ENCODE measurements at places on chromosomes 5 and 9.

GRCh38 chr5:32190095-32190494 is 16.0 kb upstream of the GOLPH3 start:
- DNase-seq, result peak; percentile 45

DNA sequence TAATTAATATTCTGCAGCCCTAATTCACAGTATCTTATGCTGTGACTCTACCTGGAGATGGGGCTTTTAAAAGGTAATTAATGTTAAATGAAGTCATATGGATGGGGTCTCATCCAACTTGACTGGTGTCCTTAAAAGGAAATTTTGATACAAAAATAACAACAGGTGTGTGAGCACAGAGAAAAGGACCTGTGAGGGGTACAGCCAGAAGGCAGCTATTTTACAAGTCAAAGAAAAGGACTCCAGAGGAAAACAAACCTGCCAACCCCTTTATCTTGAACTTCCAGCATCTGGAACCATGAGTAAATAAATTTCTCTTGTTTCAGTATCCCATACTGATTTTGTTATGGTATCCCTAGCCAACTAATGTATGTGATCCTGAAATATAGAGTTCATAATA is 250.3 kb downstream of the TMEM232 start:
- no peak for DNase-seq

DNA sequence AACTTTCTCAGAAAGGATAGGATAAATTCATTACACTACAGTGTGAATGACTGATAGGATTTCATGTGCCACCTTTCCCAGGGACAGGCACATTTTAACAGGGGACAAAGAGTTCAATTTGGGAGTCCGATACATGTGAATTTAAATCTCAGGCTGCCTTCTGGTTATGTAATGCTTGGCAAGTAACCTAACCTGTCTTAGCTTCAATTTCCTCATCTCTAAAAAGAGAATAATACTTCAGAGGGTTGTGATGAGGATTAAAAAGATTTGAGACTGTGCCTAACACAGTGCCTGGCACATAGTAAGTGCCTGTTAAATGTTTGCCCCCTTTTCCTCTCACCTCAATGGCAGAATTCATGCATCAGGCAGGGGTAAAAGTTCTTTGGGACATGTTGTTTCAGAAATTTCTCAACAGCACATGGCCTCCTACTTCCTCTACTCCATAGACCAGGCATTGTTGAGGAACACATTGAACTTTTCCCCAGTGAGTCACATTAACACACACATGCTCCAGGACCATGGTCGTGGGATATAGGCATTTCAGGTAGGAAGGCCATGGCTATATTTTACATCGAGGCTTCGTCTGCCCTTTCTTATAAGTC is 94.6 kb upstream of the EGFLAM start:
- DNase-seq, result no peak

DNA sequence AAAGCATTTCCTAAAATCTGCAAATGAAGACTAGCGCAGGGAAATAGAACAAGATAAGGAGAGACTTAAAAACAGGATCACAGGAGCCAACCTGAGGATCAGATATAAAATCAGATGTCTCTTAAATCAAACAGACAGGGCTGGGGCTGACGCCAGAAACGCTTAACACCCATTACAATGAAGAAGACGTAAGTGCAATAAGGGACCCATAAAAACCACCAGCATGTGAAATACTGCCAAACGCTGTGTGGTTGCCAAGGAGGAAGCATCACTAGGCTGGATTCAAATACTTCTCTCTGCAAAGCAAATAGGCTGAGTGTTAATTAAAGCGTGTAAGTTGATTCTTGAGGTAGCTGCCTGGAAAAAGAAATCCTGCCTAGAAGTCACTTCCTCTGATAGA is 74.4 kb upstream of the ATP10B start:
- DNase-seq, result no peak

DNA sequence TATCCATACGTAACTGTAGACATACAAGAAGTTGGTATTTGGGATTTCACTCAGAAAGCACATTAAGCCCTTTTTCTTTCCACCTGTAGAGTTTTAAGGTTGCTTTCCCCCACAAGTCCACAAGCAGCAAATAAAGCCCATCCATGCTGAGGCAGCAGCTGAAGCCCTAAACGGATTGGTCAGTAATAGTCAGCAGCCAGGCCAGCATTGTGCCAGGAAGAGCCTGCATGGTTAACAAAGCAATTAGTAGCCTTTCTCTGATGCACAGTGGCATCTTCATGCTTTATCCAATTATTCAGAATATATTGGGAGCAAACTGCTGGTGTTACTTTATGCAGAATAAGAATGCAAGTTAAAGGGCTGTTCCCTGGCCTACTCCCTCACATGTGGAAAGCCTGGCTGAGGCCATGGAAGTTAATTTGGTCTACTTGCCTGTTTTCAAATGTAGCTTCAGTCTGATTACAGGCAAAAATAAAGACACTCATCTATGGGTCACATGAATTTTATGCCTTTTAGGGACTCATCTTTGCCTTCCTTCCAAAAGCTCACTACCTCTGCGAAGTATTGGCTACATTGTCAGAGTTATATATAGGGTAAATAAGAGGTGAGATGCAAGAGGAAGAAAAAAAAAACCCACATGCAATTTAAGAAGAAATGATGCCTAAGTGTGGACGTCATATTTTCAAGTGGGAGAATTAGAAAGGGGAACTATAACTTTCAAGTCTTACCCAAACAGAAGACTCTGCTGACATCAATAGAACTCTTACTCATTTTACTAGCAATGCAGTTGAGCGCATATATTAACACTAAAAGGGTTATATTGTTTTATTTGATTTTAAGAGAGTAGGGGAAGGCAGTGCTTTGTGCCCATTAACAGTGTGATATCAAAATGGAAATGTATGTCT is 15.9 kb downstream of the EBF1 start:
- no peak for DNase-seq

- DNase-seq, result no peak
Observed at GRCh38 chr5:139133282-139133681, 64.9 kb downstream of the SIL1 start.

DNA sequence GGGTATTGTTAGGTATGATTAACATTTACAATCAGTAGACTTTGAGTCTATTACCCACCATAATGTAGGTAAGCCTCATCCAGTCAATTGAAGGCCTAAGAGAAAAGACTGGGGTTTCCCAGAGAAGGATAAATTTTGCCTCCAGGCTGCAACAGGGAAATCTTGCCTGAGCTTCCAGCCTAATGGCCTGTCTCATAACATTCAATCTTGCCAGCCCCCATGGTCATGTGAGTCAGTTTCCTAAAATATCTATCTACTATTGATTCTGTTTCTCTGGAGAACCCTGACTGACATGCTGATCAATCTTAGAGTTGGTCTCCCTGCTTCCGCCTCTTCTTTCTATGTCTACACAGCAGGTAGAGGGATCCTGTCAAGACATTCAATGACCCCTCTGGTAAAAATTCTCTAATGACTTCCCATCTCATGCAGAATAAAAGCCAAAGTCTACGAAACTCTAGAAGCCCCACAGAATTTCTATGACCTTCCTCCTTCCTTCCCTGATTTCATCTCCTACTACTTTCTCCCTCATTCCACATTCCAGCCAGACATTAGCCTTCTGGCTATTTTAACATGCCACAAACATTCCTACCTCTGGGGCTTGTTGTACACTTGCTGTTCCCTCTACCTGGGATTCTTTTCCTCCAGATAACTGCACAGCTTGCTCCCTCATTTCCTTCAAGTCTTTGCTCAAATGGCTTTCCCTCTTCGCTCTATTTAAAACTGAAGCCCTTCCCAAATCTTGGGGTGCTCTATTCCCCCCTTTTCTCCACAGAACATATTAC is 60.2 kb downstream of the FBXW11 start:
- no peak for DNase-seq

DNA sequence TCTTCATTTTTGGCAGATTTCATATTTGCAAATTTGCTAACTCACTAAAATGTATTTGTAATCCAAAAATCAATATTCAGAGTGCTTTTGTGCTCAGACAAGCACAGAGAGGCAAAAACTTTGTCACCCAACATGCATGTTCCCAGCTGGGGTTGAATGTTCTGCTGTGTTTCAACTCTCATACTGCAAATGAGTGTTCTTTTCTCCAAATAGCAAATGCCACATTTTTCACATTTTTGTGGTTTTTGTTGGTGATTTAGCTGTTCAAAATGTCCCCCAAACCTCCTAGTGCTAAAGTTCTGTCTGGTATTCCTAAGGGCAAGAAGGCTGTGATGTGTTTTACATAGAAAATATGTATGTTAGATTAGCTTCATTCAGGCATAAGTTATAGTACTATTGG is 87.3 kb upstream of the PCSK5 start:
- peak; percentile 32 for DNase-seq

DNA sequence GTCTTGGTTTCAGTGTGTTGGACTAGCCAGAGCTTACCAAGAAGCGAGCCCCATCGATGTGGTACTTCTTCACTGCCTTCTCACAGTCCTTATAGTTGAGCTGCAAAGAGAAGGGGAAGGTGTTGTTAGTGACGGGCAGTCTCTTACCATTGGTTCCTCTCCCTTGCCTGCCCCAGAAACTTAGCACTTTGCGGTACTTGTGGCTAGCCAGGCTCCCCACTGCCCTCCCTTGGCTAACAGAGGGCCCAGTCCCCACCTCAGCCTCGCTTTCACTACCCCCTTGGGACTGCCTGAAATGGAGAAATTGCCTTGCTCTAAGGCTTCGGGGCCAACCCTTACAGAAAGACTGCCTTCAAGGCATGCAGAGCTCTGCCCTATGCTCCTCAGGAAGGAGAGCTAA is 4.3 kb downstream of the LCP2 start:
- DNase-seq, result no peak

DNA sequence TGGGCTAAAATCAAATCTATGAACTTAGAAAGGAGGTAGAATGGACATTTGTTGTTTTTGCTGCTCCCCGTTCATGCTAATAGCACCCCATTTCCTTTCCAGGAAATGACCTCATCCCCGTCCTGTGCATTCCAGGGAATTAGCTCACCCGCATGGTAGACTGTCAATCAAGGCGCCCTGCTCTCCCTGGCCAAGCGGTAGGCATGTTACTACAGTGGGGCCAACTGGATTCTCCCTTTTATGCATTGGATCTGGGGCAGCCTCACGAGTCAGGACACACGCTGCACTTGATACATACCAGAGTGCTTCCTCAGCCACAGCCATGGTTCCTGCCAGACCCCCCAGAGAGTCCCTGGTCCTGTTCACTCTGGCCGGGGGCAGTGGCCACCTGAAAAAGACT is 111.0 kb upstream of the PTCH1 start:
- no peak for DNase-seq

GRCh38 chr5:115374057-115374775 is 77.8 kb upstream of the CCDC112 start:
- no peak for DNase-seq

DNA sequence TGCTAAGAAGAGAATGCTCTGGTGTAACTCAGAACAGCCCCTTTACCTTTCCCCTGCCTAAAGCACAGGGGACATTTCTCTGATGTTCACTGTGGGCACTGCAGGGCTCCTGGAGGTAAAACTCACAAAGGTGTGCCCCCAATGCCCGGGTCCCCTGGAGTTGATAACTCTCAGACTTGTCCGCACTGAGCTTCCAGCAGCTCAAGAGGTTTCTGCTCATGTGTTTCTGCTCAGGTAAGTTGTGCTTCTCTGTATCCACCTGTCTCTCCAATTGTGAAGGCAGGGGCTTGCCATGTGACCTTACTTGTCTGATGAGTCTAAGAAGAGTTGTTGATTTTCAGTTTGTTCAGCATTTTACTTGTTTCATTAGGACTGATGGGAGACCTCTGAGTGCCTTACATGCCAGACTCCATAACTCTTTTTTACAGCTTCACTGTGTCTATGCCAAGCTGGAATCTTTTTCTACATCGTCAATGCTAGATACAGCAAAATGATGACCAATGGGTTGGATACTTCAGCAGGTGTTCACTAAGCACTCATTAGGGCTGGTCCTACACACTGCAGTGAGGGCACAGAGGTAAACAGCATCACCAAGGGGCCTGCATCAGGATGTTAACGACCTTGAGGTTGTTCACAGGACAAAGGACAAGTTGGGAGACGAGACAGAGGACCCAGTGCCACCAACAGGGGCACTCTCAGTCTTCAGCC is 56.4 kb downstream of the MRPL36 start:
- DNase-seq, result no peak

DNA sequence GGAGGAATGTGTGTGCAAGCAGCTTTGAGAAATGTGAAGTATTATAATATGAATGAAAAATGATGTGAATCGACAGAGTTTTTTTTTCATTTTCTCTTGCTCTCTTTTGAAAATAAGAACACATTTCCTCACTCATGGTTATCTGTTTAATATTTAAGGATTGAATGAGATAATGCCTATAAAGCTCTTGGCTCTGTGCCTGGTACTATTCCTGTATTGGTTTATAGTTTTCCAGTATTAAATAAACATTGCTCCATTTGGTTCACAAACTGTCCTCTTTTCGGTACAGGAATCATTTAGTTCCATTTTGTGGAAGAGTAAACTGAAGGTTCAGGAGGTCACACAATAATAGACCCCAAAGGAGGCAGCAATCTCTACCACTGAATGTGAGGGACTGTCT is 1185.5 kb upstream of the WWC1 start:
- no peak for DNase-seq

DNA sequence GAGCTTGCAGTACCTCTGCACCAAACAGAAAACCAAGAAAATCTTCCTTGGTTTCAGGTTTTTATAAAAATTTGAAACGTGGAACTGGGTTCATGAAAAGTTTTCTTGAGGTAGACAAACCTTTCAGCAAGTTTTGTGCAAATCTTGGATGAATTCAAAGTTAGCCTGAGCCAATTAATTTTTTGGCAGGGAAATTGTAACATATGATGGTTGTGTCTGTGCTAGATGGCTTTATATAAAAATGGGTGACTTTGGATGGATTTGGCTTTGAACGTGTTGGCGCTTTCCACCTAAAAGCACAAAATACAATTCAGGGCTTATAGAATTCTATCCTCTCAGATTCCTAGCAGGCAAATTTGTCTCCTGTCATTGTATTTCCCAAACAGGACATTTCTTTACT is 524.4 kb downstream of the CAAP1 start:
- DNase-seq, result no peak

DNA sequence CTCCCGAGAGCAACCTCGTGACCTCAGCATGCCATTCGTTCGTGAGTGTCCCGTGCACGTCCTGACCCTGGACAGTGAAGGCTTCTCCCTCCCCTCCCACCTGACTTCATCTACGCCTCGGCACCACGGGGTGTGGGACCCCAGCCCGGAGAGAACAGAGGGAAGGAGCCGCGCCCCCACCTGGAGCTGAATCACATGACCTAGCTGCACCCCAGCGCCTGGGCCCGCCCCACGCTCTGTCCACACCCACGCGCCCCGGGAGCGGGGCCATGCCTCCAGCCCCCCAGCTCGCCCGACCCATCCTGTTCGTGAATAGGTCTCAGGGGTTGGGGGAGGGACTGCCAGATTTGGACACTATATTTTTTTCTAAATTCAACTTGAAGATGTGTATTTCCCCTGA is 38.3 kb upstream of the FCN2 start:
- no peak for DNase-seq
